NCI-H446 (cell line): ENCODE measurements at places on chromosomes 11 and 22.

GRCh38 chr11:105489446-105489845, 120.4 kb upstream of the GRIA4 start:
- DNase-seq, result peak; percentile 89

GRCh38 chr11:73243093-73243485, 25.0 kb downstream of the P2RY2 start:
- no peak for DNase-seq

- DNase-seq, result no peak
Measured at GRCh38 chr22:40033586-40034380, 39.0 kb downstream of the FAM83F start.

- no peak for DNase-seq
Measured at GRCh38 chr11:66070604-66071380, 720 bp downstream of the PACS1 start.

DNA sequence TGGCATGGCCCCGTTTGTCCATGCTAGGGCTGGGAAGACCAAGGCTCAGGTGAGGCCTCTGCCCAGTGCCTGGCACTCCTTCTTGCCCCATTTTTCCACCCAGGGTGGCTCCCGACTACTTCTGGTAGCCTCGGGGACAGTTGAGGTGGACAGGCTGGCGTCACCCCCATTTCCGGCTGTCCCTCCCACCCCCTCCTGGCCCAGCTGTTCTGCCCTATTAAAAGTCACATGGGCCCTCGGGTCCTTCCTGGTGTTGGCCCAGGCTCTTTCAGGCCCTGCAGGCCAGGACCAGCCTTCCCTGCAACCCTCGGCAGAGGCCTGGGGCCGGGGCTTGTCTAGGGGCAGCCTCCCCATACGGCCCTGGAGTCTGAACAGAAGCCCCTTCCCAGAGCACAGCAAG, 9.5 kb downstream of the CD81 start:
- no peak for DNase-seq

DNA sequence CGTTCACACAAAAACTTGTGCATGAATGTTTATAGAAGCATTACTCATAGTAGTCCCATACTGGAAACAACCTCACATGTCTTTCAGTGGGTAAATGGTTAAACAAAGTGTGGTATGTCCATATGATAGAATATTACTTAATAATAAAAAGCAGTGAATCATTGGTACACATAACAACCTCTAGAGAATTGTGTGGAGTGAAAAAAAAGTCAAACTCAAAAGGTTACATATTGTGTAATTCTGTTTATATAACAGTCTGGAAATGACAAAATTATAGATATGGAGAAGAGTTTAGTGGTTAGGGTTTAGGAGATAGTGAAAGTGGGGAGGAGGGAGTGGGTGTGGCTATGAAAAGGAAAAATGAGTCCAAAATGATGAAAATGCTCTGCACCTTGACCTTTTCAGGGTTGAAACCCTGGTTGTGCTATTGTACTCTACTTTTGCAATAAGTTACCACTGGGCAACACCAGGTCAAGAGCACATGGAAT, 243.4 kb upstream of the DDI1 start:
- DNase-seq, result no peak

GRCh38 chr11:65789230-65790103, 2.6 kb downstream of the OVOL1 start:
- DNase-seq, result no peak

DNA sequence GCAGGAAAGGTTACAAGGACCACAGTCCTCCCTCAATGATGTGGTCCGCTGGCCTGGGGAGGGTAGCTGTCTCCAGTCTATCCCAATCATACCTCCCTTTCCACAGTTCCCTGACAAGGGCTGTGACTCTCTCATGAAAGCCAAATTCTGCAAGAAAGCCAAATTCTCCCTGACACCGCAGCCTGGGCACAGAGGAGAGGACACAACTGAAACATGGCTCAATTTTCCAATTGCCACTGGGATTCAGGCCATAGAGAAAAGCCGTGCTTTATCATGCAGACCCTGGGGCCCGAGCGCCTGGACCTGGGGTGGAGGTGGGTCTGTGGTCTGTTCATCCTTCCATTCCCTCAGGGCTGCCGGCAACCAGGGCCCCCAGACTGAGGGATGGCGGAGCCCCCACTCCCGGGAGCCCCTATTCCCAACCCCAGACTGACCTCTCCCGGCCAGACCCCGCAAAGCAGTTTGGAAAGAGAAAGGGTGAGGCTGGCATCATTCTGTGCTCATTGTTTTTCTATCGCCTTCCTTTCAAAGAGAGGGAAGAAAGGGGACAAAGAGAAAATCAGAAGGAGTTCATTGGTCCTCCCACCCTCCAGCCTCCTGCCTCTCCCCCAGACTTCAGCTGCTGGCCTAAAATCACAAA, 239.5 kb downstream of the BUD13 start:
- DNase-seq, result no peak

DNA sequence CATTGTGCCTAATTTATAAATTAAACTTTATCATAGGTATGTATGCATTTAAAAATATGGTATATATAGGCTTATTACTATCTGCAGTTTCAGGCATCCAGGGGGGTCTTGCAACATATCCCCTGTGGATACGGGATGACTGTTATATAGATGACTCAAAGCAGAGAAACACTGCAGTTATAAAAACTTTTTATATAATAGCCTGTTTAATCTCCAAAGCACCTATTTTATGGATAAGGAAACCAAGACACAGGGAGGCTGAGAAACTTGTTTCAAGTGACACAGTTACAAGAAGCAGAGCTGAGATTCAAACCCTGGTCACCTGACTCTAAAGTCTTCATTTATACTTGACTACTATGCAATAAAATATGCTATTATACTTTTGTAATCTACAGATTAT, 897.7 kb downstream of the KCNA4 start:
- no peak for DNase-seq

GRCh38 chr11:123250892-123251656, 56.0 kb upstream of the CLMP start:
- DNase-seq, result no peak

DNA sequence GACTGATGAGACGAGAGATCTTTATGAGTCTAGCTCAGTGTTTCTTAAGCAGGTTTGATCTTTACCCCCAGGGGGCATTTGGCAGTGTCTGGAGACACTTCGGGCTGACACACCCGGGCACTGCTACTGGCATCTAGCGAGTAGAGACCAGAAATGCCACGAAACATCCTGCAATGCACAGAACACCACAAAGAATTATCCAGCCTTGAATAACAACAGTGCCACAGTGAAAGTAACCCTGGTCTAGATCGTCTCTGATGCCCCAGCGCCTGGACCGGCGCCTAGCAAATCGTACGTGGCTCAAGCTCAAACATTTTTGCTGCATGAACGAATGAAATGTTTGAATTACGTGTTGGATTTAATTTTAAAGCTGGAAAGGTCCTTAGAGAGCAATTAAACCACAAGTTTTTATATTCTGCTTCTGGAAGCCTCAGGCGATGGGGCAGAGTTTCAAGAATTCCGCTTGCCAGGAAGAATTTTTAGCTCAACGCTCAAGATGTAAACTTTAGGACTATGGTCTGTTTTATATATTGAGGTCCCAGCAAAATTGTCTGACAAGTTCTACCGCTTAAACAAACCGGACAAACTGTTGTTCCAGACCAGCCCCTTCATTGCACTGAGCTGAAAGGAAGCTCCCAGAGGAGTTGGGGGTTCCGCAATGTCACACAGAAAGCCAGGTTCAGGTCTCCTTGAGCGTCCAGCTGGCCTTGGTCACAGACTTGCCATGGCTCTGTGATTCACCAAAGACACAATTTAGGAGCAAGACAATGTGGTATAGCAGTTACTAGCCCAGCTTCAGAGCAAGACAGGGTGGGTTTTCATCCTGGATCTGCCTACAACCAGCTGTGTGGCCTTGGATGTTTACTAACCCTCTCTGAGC, 44.2 kb upstream of the SMTN start:
- DNase-seq, result no peak

DNA sequence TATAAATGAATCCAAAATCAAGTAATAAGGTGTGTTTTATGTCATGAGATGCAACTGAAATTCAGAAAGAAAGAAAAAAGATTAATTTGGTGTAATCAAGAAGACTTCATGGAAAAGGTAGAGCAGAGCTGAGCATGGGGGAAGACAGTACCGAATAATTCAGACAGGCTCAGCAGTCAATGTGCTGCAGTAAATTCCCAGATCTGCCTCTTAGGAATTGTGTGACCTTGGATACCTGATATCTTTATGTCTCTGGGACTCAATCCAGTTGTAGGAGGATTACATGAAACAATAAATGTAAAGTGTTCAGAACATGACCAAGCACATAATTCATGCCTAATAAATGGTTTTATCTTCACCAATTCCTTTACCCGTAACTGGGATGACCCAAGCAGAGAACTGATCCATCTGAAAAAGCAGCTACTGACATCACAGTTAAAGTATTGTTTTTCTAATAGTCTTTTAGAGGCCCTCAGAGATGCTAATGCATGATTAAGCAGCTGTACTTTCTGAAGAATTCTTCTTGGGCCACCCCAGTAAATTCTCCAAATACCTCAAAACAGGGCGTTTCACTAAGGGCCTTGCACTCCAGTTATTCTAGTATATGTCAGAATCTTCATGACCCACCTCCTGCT, 7.8 kb downstream of the MS4A12 start:
- no peak for DNase-seq

DNA sequence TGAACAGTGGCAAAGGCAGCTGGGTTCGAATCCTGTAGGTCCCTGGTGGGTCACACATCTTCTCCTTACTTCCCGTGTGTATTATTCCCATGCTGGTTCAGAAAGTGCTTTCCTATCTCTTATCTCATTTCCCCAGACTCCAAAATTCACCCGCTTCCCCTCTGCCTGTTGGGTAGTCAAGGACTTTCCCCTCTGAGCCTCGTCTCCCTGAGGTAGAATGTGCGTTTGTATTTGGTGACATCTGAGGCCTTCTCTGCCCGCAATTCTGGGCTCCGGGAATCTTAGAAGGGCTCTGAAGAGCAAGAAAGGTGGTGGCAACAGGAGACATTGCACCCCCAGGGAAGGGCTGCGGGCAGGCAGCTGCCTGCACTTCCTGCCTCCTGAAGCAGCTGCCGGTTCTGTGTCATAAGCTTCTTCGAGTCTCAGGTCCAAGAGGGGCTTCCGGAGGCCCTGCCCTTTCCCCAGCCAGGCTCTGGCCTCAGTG, 5.9 kb downstream of the LRRC32 start:
- no peak for DNase-seq

DNA sequence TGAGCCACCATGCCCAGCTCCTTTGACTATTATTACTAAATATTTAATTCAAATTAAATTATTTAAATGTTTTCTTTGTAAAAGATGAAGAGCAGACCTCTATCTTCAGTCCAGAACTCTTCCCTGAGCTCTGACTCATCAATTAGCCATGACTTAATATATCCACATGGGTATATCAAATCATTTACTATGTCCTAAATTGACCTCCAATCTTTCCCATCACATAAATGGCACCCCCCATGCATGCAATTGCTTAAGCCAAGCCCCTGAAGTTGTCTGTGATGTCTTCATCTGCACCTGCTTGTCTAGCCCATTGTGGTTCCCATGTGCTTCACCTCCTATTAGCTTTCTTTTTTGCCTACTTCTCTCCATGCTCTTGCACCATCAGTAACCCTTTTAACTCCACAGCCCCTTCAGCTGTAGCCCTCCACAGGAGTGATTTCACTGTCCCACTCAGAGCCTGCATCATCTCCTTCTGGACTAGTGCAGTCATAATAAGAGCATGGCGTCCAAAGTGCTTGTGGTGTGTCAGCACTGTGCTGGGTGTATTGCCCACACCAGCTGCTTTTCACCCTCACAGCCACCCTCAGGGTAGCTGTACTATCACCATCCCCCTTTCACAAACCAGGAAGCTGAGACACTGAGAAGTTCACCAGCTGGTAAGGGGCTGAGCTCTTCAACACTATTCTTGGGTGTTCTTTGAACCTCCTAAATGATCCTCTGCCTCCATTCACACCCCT, 11.8 kb upstream of the THY1 start:
- no peak for DNase-seq

- DNase-seq, result no peak
Measured at GRCh38 chr11:132005887-132006286, 635.5 kb downstream of the NTM start.

DNA sequence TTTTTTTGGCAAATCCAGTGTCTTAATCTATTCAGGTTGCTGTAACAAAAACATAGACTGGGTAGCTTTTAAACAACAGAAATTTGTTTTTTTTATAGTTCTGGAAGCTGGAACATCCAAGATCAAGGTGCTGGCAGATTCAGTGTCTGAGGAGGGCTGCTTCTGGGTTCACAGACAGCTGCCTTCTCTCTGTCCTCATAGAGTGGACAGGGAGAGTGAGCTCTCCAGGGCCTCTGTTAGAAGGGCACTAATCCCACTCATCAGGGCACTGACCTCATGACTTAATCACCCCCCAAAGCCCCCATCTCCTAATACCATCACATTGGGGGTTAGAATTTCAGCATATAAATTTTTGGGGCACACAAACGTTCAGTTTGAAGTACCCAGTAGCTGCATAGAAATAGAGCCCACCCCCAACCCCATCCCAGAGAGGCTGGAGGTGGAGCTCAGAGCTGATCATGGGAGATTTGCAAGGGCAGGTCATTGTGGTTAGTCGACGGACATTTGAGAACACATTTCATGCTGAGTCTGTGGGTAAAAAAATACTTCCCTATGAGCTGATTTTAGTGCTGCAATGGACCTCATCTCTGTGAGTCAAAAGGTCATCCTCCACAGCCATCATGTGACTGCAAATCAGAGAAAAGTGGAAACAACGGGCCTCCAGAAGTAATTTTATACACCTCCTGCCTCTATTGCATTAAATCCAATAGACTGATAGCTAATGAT, 203.1 kb upstream of the CADM1 start:
- no peak for DNase-seq

DNA sequence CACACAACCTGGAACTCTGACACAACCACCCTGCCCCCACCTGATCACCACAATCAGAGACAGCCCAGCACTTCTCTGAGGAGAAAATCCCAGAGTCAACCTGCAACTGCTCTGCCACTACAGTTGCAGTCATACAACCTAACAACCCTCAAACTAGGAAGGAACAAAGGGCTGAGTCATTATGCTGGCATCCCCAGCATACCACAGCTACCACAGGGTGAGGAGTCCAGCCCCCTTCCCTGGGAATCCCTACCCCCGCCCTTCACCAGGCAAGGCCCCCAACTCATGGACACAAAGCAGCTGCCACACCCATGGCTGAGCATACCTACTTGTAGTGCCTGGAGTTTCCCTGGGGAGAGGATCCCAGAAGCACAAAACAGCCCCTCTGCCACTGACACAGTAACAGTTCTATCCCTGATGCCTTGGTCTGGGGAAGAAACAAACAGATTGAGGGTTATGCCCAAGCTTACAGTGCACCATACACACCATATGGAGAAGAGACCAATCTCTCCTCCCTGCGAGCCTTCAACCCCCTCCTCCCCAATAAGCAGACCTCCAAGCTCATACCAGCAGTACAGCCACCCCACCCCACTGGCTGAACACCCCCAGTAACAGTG, 68.5 kb upstream of the C11orf58 start:
- DNase-seq, result no peak

DNA sequence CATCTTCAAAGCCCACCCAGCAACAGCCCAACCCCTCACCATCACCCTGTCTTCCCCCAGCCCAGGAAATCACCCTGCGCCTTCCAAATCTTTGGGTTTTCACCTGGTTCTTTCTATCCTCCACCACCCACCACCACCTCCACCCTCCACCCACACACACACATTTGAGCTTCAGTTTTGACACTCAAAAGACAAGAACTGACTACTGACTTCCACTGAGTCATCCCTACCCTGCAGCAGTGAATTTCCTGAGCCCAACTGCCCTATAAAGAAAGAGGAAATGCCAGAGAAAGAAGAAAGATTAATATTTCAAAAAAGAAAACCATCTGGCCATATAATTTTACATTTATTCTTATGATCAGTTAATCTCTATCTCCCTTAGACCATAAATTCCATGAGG, 137.5 kb downstream of the CHST1 start:
- no peak for DNase-seq

GRCh38 chr22:22079404-22080148, 97.0 kb upstream of the TOP3B start:
- DNase-seq, result no peak
